ENCODE measurements at places on chromosomes 4 and X.

DNA sequence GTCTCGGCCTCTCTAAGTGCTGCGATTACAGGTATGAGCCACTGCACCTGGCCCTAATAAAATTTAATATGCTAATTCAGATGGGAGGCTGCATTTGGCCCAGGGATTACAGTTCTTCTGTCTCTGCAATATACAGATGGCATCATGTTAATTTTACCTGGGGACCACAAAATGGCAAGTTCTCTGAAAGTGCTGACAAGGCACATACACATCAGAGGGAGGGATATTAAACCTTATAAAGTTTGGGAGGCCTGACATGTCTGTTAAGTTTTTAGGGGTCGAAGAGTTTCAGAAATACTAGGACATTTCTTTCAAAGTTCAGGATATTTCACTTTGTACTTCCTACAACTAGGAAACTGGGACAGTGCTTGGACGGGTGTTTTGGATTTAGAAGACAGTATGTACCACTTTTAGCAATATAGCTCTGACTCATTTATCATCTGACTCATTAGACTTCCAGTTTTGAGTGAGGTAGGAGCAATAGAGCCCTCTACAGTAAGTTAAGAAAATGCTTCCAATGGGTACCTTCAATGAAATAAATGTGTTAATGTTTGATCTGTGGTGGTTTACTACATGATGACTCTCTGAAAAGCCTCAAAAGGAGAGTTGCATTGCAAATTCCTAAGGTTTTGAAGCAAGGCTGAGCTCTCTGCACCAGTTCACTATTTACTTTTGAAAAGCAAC is 981.0 kb upstream of the HS3ST1 start:
- no peak for DNase-seq

- no peak for DNase-seq
These were observed 132.7 kb upstream of the MAP3K15 start for GRCh38 chrX:19647731-19648588.

DNA sequence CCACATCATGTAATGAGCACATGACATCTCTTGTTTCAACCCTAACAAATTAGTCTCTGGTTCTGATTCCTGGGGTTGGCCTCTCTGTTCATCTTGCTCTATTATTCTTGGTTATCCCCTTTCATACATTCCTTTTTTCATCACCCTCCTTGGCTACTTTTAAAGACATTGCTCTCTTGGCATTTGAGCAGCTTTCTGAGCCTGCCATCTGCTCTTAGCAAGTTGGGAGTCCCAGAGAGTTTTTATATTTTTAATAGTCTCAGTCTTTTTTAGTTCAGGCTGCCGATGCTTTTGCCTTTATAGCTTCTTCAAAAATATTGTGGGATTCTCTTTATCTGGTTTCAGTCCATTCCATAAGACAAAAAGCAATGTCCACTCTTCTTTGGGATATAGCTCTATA is 1270.9 kb downstream of the ADGRL3 start:
- DNase-seq, result no peak

DNA sequence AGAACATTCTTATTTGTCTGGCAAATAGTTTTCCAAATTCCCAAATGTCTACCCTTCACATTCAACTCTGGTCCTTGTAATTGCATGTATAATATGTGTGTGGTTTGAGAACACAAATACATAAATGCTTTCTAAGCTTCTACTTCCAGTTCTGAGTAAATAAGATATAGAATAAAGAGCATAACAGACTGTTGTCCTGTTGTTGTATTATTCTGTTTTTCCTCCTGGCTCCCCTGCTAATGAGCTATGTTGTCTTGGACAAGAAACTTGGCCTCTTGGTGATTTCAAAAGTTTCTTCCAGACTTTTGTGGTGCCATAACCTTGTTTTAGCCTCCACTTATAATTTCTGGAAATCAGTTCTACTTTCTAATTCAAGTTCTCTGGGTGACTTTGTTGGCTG is 75.3 kb upstream of the USP38 start:
- no peak for DNase-seq

- DNase-seq, result peak; percentile 17
These were observed 56.5 kb upstream of the PGM2 start for GRCh38 chr4:37770016-37770415.

DNA sequence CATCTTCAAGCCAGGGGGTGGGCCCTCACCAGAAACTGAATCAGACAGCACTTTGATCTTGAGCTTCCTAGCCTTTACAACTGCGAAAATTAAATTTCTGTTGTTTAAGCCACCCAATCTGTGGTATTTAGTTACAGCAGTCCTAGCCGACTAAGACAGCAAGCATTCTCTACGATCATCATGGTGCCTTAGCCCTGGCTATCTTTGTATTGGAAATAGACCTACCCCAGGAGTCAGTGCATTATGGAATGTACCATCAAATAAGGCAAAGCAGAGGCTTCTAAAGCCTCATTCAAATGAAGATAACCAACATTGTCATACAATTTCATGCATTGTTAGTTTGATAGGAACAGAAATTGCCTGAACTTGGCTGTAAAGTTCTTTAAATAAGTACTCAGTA is 75.0 kb downstream of the PARM1 start:
- no peak for DNase-seq

DNA sequence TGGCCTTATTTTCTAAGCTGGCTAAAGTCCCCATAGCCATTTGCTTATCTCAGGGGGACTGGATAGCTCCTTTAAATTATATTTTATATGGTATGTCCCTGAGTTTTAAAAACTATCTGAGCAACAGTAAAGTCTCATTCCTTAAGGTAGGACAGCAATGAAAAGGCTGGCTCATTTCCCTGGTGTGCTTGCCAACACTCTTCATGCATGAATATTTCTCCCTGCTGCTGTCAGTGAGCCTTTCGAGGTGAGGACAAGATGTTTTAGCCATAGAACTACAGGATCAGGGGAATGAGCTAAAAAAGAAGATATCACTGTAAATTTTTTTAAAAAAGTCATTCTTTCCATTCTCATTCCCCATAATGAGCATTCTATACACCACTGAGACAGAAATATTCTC is 427.3 kb upstream of the FAM241A start:
- DNase-seq, result no peak

Measured in AG04449 (cell line).